ENCODE measurements at places on chromosomes 6 and 20.

DNA sequence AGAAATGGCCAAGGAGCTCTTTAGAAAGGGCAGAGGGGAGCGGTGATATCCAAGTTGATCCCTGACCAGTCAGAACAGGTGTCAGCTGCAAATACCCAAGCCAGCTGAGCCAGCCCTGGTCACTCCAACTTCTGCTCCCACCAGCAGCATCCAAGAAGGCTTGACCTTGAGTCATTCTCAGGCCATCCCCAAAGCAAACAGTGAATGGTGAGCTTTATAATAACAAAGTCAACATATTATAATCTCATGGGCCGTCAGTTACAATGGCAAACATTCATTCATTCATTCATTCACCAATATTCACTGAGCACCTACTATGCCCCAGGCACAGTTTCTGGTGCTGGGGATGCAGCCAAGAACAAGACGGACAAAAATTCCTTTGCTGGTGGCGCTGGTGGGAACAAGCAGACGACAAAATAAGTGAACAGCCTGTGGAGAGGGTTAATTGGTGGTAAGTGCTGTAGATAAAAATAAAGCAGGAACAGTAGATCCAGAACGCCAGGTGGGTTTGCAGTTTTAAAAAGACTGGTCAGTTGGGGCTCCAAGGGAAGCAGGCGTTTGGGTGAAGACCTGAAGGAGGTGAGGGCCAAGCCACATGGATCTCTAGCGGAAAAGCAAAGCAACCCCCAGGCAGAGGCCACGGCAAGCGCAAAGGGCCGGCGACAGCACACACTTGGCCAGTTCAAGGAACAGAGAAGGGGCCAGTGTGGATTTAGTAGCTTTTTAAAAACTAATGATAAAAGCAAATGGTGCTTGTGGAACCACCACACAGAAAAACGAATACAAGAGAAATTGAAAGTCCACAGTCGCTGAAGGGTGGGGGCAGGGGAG is 131.8 kb upstream of the PTPN1 start:
- no peak for DNase-seq

GRCh38 chr6:77447254-77447653 is 16.0 kb downstream of the HTR1B start:
- DNase-seq = no peak

DNA sequence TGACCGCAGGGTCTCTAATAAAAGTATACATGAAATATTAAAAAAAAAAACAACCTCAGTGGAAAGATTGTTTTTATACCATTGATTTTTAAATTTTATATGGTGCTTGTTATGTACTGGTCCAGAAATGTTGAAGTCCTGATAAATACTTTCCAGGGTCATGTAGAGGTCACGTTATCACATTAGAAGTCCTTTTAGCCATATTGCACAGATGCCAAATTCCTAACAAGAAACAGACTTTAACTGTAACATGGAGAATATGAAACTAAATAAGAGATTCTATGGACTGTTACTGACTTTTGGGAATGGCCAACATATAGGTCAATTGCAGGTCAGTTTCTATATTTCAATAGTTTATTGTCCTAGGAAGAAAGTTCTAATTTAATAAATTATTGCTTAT is 89.0 kb downstream of the ADGRB3 start:
- peak; percentile 44 for DNase-seq

DNA sequence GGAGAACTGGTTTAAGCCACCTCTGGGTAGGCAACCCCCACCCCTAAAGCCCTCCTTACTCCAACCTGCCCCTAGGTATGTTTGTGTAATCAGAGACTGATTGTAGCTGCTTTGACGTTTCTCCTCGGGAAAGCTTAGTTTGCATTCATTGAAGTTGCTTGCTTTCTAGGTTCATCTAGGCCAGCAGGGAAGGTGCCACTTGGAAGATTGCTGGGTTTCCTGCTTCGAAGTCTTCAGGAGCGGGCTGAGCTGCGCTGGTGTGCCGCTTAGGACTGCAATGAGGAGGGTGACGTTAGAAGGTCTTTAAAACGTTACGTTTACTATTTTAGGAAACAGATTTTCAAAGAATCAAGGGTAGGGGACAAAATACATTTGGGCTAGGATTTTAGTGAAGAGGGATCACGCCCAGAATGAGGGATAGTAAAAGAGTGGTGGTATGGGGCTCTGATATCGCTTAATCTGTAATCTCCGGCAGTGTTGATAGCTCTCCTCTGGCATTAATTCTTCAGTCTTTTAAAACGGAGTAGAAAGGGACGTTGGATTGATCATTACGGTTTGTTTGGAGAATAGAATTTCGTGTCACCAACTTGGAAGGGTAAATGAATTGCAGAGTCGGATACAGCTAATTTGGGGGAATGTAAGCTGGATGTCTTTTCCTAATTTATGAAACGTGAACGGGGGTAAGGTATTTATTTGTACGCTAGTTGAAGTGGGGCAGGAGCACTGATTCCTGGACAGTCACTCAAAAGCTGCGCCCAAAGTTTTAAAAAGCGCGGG is 92.6 kb upstream of the PRDM1 start:
- DNase-seq = peak; percentile 37

- no peak for DNase-seq
Measured at GRCh38 chr6:21984135-21984534, 312.7 kb downstream of the PRL start.

GRCh38 chr6:13810688-13811446 is 3.5 kb downstream of the MCUR1 start:
- DNase-seq = no peak

- no peak for DNase-seq
Measured at GRCh38 chr6:18577491-18577890, 190.3 kb downstream of the RNF144B start.

- no peak for DNase-seq
Measured at GRCh38 chr20:3869839-3870634, 19.1 kb upstream of the PANK2 start.

- no peak for DNase-seq
Measured at GRCh38 chr6:3128356-3129108, 10.0 kb downstream of the BPHL start.

GRCh38 chr20:63027922-63028389 is 21.2 kb upstream of the BHLHE23 start:
- peak; percentile 41 for DNase-seq

- DNase-seq = peak; percentile 73
Measured at GRCh38 chr6:44456070-44456965, 68.8 kb downstream of the CDC5L start.

- DNase-seq = no peak
Measured at GRCh38 chr20:61801857-61802442, 263.7 kb downstream of the TAF4 start.

DNA sequence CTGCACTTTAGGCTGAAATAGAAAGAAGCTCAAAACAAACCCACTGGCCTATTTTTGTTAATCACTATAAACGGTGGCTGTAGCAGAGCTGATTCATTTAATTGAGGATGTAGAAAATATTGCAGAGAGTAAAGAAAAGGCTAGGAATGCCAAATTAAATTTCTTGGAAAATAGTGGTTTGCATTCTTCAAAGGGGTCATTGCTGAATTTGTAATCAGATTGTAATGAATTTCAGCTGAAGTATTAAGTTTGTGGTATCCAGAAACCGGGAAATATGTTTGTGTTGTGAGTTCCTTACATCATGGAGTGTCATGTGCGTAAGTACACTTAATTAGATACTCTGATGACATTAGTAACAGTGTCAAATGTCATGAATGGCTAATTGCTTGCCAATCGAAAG is 203.0 kb downstream of the SAMD5 start:
- no peak for DNase-seq

- DNase-seq = no peak
Measured at GRCh38 chr6:52221302-52221701, 23.0 kb downstream of the IL17F start.

- no peak for DNase-seq
Measured at GRCh38 chr6:109253366-109253765, 128.9 kb downstream of the CD164 start.

- peak; percentile 25 for DNase-seq
Measured at GRCh38 chr20:3328501-3328900, 79.0 kb downstream of the DNAAF9 start.

DNA sequence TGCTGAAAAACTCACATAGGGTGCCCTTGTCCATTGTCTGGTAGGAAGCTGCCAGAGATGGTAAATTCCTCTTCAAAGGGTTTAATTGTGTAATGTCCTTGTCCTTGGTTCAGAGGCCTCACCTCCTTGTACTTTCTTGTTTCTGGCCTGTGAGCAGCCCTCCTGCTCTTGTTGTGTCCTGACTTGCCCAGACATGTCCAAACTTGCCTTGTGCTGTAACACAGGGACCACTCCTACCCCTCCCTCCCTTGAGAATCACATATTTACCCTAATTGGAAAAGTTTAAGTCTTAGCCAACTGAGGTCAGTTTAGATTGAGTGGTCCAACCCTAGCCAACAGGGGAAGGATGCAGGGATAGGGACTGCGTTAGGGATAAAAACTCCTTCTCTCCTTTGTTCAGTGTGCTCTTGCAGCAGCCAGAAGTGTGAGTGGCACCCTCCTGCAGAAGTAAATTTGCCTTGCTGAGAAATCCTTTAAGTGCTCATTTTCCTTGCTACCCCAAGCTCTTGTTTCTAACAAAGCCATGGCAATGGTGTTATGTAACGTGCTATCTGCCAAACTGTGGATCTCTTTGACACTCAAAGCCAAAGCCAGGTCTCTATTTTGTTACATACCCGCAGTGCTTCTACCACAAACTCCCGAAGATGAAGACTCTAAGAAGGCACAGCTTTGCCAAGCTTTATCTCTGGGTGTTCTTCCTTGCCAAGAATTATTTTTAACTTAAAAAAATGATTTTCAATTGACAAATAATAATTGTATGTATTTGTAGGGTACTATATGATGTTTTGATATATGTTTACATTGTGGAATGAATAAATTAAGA is 414.5 kb downstream of the ESR1 start:
- no peak for DNase-seq

DNA sequence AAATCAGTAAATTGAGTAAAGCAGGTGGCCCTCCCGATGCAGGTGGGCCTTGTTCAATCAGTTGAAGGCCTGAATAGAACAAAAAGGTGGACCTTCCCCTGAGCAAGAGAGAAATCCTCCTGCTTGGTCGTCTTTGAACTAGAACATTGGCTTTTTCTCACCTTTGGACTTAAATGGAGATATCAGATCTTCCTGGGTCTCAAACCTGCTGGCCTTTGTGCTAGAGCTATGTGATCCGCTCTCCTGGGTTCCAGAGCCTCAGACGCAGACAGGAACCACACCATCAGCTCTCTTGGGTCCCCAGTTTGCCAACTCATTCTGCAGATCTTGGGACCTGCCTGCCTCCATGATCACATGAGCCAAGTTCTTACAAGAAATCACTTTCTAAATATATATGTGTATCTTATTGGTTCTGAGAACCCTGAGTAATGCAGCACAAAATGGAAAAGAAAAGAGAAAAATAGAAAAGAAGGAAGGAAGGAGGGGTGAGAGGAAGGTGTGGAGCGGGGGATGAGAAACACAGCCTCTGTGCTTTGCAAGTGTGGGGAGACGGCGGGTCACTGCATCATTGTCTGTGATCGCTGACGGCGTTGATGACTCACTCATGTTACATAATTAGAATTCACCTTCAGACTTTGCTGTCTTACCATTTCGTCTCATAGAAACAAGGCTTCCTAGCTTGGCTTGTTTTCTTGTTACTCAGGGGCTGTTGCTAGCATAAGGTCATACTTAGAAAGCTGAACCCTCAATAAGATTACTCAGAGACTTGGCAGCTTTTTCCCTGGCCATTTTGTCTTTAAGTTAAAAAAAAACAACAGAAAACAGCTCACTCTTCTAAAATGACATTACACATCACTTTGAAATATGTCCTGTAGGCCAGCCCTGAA is 85.7 kb upstream of the NEDD9 start:
- DNase-seq = peak; percentile 93

DNA sequence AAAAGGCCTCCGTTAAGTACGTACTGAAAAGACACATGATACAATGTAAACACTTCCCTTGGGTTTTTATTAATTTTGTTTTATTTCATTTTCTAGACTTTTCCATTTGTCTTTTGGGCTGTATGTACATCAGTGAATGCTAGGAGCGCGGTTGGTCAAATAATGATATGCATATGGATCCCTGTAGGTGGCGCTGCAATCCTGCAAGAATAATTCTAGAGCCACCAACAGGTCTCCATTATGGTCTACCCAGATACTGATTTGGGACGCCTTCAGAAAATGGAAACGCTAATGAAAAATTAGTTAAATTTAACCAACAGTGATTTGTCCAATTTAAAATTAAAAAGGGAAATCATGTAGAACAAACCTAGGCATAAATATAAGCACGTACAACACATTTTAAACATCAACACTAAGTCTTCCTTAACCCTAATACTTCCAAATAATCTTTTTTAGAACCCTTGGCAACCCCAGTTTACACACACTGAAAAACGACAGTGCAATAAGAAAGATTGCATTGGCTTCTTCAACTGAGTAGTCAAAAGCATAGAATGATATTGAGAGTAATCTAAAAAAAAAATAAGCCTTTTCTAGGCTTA is 433.5 kb downstream of the RFPL4B start:
- peak; percentile 73 for DNase-seq

GRCh38 chr20:34246126-34246626 is 5.0 kb downstream of the ASIP start:
- no peak for DNase-seq

GRCh38 chr6:42105156-42105648 is 37.2 kb downstream of the C6orf132 start:
- DNase-seq = no peak

- no peak for DNase-seq
Measured at GRCh38 chr20:13094976-13095375, 86.2 kb downstream of the SPTLC3 start.

DNA sequence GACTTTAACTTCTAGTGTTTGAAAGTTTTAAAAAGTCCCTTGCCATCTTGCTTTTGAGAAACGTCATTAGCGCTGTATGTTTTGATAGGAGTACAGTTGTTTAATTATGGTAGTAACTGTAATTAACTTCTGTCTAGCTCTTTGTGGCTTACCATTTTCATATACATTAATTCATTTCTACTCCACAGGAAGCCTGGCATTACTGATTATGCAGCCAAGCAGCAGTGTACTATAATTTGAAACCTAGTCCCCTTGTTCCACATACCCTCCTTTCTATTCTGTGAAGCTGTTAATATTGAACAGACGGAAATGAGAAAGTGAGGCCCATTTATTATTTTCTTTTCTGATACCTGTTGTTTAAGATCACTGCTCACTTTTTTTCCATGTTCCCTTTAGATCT is 235.4 kb downstream of the CDKAL1 start:
- no peak for DNase-seq

DNA sequence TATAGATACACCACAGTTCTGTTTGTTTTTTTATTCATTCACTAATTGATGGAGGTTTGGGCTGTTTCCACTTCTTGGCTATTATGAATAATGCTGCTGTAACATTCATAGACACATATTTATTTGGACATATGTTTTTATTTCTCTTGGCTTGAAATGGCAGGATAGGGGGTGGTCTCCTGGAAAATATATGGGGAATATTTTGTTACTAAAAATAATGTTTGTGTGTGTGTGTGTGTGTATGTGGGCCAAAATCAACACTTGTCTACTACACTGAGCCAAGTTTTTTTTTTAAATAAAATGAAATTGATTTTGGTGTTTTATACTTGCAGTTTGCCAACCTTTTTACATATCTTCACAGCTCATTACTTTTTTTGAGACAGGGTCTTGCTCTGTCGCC is 264.4 kb upstream of the SULF2 start:
- DNase-seq = no peak

- no peak for DNase-seq
Measured at GRCh38 chr6:96394727-96395126, 126.9 kb upstream of the UFL1 start.

Measured in stomach (tissue), 19 donors.